ENCODE measurements at places on chromosomes 1 and 21.
A peak's percentile ranks its signal among the peaks of the same experiment; 100 is the strongest.

GRCh38 chr1:63950023-63950422, 176.2 kb downstream of the ROR1 start:
- DNase-seq, result no peak

GRCh38 chr1:237467320-237467719, 423.4 kb downstream of the ZP4 start:
- DNase-seq, result no peak

DNA sequence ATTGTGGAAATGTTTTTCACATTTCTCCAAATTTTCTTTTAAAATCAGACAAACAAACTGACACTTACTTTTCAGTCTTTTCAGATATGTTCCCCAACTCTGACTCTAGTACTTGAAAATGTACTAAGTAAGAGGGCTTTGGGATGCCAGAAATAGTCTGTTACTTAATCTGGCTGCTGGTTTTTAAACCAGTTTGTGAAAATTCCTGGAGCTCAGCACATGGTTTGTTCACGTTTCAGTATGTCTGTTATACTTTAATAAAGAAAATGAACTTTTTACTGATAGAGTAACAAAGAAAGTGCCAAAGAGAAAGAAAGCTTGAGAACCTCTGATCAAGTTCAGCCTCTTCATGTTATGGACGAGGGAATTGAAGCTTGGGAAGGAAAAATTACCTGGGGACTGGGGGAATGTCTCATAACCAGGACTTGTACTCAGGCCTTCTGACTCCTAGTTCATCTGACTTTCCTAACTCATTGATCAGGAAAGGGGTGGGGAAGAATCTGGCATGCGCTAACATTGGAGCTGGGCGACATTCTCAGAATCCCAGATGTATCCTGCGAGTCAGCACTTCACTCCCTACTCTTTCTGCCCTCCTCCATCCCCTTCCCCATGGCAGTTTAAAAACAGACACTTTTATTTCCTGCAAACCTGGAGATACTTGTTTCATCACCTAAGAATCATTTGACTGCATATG, 30.8 kb upstream of the DNAJC6 start:
- DNase-seq, result no peak

DNA sequence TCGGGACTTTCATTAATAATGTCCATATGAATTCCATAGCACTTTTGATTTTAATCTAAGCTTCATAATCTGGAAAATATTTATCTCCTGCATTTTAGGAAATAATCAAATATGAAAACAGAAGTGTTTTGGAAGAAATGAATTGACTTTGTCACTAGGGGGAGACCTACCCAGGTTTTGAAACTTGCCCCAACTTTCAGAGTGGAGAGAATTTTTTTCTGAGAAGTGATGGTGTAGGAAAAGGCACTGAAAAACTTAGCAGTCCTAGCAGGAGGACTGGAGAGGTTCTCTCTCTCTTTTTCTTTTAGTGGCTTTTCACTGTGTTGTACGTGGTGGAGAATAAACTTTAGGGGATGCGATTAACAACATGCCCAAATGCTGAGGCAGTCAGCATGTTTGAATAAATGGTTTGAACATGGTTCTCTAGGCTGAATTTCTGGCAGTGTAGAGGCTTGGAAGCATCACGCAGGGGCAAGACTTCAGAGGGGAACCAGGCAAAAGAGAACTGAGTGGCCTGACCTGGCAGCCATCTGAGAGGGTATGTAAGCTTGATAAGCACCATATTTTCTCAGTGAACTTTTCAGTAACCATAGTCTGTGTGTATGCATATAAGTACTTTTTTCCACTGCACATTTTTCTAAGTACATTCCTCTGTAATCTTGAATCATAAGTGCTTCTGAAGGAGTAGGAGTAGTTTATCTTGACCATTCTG, 68.3 kb upstream of the NEK7 start:
- no peak for DNase-seq

DNA sequence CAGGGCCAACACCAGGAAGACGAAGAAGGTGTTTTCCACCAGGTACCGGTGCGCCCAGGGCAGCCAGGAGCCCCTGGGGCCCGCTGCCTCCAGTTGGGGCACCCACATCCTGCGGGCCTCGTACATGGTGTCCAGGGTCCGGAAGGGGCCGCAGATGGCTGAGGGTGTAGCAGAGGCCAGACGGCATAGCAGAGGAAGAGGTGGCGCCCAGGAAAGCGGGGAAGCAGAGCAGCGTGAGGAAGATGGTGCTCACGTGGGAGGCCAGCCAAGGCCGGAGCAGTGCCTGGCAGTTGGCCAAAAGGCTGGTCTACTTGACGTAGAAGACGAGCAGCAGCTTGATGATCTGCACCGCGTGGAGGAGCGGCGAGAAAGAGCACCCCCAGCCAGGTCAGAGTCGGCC, 40.4 kb downstream of the ZNF691 start:
- no peak for DNase-seq

DNA sequence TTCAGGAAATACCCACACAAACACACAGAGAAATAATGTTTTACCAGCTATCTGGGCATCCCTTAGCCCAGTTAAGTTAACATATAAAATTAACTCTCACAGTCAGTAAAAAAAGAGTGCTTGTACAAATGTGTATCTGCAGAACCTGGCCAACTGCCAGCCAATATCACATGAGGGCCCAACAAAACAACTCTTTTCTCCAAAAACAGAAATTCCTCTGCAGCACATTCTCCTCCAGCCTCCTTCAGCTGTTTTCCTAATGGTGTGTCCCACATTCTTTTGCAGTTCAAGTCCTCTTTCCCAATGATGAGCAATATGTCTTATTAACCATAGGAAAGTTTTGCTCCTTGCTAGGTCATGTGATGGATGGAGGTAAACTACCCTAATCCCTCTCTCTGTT, 75.5 kb downstream of the LRRC7 start:
- DNase-seq, result no peak

DNA sequence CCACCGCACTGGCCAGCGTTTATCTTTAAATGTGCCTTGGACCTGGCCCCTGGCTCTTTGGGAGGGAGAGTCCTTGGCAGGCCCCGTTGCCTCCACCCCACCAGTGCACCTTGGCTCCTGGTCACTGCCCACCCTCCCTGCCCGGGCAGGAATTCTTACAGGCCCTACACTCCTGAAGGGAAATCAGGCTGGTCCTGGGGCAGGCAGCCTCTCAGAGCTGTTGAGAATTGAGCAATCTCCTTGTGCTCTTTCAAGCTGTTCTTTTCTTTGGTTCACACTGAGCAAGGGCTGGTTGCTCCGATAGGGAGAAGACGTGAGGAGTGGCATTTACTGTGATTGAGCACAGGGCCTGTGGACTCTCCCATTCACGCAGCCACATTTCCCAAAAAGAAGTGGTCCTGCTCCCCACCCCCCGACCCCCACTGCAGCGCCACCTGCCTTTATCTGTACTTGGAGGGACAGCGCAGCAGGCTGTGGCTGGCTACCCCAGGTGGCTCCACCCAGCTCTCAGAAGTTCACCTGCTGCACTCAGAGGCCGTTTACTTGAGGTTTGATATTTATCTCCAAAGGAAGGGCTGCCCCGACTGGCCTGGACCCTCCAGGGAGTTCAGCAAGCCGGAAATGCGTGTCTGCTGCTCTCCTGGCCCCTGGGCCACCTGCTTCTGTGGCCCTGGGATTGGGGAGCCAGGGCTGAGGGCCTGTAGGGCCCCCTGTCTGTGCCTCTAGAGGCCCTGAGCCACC, 47.8 kb downstream of the SKI start:
- no peak for DNase-seq

GRCh38 chr1:54996359-54996868, 2.3 kb upstream of the BSND start:
- peak; percentile 46 for DNase-seq

GRCh38 chr1:33465316-33465715, 7.1 kb upstream of the ZSCAN20 start:
- no peak for DNase-seq

- no peak for DNase-seq
Measured at GRCh38 chr1:215824245-215824644, 257.1 kb downstream of the KCTD3 start.

- no peak for DNase-seq
Measured at GRCh38 chr1:112881742-112882127, 74.3 kb downstream of the SLC16A1 start.

DNA sequence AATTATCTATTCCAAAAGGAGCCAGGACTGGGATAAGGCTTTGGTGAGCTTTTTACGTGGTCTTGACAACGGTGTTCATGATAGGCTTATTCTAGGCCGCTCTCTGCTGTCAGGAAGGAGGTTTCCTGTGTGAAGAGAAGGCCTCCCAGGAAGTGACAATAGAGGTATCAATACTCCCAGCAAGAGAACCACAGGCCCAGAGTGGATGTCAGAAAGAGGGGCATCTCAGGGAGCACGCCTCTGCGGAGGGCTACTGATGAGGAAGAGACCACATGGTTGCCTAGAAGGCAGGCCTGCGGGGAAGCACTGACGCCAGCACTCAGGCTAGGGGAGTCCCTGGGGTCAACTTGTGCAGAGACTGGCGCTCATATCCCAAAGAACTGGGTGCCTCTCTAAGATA, 60.4 kb downstream of the ITPKB start:
- DNase-seq, result no peak

- DNase-seq, result no peak
Measured at GRCh38 chr1:30134466-30135217, 588.7 kb downstream of the MATN1 start.

DNA sequence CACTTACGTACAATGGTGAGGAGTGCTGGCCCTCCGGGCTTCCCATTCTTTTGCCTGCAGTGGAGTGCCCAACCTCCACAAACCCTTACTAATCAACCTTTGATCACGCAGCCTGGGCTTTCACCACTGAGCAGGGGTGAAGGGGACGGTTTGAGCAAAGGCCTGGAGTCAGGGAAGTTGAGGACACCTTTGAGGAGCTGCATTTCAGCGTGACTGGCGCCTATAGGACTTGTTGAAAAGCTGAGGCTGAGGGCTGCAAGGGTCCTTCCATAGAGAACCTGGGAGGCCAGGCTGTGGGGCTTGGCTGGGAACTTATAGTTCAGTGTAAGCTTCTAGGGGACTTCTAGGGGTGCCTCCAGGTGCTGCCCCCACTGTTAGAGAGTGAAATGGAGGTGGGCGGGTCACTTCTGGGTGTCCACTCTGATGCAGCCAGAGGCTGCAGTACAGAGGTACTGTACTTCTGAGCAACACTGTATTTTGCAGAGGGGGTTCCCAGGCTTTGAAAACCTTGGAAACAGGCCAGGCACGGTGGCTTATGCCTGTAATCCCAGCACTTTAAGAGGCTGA, 9.8 kb downstream of the SYTL1 start:
- DNase-seq, result no peak

DNA sequence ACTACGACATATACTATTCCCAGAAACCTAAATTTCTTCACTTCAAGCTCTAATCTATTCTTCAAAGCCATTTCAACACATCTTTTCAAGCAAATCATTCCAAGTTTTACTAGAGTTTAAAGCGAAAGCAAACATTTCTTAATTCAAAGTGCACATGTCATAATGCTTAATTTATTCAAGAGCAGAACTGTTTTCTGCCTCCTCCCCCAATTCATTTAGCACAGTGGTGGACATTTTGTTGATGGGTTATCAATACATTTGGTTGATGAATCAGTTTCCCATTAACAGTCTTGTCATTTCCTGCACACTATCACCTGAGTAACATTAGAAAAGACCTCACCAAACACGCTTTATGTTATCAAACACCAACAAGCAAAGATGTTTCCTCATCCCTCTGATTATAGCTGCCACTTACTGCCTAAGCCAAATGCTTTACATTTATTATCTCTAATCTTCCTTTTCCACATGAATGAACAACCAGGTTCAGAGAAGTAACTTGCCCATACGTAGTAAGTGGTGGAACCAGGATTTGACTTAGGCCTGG, 2.0 kb downstream of the SRSF4 start:
- DNase-seq, result no peak

- DNase-seq, result no peak
Measured at GRCh38 chr1:217627431-217627830, 3.5 kb downstream of the GPATCH2 start.

GRCh38 chr1:61921435-61921834, 179.2 kb downstream of the PATJ start:
- no peak for DNase-seq

- no peak for DNase-seq
Measured at GRCh38 chr21:14687268-14687625, 141.1 kb upstream of the SAMSN1 start.

- DNase-seq, result no peak
Measured at GRCh38 chr1:207033302-207033701, 746 bp upstream of the C1orf116 start.

GRCh38 chr1:86435327-86435726, 11.4 kb downstream of the CLCA2 start:
- no peak for DNase-seq

GRCh38 chr1:91541918-91542533, 41.4 kb downstream of the CDC7 start:
- no peak for DNase-seq

DNA sequence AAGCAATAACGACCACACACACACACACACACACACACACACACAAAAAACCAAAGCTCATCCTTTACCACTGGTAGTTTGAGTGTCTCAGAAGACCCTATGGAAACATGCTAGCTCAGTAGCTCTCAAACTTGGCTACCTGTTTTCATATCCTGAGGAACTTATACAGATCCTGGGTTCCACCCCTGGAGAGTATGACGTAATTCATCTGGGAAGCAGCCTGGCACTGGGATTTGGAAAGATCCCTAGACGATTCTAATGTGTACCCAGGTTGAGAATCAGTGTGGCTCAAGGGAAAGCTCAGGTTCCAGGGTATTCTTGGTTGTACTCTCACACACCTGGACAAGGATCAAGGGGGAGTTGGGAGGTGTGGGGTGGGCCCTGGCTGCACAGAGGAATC, 85.9 kb downstream of the SELENOF start:
- no peak for DNase-seq

GRCh38 chr1:41726292-41726691, 192.4 kb downstream of the HIVEP3 start:
- DNase-seq, result no peak

- DNase-seq, result no peak
Measured at GRCh38 chr21:43193651-43194302, 25.0 kb downstream of the CRYAA start.

DNA sequence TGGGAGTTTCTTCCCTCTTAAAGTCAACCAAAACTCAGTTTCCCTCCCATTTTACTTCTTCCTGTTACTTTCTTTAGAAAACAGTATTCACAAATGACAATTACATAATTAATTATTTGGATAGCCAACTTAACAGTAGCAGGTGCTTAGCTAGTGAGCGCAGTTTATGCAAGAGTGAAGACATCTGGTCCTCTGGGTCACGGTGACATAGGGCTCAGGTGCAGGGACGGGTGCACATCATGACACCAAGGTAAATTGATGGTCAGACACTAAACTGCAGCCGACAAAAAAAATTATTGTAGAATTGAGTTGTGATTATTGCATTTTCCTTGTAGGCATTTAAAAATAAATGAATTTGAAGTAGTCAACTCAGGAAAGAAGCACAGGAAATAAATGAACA, 142.0 kb upstream of the KCTD3 start:
- no peak for DNase-seq

GRCh38 chr1:76933847-76934815, 66.9 kb downstream of the ST6GALNAC5 start:
- no peak for DNase-seq

- DNase-seq, result no peak
Measured at GRCh38 chr1:95615421-95615820, 381.4 kb downstream of the RWDD3 start.
